ENCODE measurements at places on chromosomes 7 and 10.

DNA sequence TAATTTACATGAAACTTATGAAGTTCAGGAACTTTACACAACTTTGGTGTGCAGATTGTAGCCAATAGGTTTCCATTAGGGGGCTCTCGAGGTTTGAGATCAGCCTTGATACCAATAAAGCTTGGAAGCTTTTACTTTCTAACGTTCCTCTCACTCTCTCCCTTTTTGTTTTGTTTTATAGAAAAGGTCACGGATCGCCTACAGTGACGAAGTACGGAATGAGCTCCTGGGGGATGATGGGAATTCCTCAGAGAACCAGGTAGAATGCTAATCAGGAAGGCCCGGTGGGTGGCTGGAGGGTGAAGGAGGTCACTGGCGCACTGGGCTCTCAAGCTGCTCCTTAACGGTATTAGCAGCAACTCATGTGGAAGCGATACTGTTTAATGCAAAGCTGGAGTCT, 79.9 kb downstream of the VTI1A start:
- DNase-seq, result no peak

- no peak for DNase-seq
Measured at GRCh38 chr7:127600885-127601284, 7.3 kb downstream of the FSCN3 start.

DNA sequence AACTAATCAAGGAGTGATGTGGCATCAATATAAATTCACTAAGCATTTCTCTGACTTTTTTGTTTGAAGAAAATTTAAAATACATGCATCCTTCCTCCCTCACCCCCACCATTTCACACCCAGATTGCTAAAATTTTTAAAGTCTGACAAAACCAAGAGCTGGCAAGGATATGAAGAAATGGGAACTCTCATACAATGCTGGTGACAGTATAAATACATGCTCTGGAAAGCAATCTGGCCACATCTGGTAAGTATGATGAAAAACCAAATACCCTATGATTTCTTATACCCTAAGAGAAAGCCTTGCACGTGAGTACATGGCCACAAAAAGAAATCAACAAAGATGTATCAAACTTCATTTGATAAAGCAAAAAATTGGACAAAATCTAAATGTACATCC, 31.2 kb downstream of the P4HA1 start:
- no peak for DNase-seq

DNA sequence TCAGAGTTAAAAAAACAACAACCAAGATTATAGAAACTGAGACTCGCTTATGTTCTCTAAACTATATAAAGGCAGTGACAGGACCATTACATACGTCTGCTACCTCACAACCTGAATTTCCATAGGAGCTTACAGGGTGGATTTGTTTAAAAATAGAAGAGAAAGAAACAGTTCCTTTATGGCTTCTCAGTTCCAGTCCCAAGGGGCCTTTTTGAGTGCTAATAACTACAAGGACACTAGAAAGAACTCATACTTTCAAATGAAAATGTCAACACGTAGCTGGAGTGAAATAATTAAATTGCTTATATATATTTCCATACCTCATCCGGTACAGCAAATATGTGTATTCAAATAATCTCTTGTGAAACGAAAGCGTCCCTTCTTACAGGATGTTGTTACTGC, 19.7 kb downstream of the TSPAN12 start:
- DNase-seq, result no peak

DNA sequence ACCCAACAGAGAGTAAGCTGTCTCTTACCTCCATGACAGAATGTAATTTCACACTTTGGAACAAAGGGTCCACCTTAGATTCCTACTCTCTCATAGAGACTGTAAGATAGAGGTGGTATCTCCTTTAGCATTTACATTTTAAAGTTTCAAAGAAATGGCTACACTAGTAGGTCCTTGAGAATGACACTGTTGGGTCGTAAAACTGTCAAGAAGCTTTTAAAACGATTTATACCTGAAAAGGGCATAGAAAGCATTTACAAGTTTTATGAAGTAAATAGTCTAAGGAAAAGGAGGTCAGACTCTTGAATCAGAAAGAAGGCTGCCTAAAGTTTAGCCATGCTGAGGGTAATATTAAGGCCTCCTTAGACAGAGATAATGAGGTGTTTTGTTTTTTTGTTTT, 1212.4 kb upstream of the PHF14 start:
- DNase-seq, result no peak

DNA sequence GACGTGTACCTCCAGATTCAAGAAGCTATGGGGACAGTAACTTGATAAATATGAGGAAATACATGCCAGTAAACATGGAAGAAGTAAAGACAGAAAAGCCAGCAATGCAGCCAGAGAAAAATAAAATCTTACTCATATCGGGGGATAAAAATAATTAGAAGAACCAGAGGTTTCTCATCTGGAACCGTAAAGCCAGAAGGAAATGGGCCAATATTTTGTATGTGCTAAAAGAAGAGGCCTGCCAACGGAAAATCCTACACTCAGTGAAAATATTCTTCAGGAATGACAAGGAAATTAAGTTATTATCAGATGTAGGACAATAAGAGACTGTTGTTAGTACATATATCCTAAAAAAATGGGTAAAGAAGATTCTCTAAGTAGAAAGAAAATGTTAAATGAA, 401.2 kb downstream of the CDC14C start:
- no peak for DNase-seq

DNA sequence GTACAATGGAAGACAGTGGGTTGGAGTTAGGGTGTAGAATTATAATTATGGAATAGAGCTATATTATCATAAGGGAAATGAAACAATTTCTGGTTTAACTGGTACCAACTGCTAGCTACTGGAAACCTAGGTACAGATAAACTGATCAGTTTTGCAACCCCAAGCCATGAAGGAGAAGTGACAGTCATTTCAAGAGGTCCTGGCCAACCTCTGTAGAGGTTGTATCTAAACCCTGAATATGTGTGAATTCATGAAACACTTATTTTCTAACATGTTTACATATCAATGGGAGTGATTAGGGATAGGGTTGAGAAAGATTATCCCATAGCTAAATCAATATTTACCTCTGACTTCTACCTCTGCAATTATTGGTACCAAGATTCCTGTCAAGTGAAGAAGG, 29.9 kb upstream of the CC2D2B start:
- DNase-seq, result no peak

DNA sequence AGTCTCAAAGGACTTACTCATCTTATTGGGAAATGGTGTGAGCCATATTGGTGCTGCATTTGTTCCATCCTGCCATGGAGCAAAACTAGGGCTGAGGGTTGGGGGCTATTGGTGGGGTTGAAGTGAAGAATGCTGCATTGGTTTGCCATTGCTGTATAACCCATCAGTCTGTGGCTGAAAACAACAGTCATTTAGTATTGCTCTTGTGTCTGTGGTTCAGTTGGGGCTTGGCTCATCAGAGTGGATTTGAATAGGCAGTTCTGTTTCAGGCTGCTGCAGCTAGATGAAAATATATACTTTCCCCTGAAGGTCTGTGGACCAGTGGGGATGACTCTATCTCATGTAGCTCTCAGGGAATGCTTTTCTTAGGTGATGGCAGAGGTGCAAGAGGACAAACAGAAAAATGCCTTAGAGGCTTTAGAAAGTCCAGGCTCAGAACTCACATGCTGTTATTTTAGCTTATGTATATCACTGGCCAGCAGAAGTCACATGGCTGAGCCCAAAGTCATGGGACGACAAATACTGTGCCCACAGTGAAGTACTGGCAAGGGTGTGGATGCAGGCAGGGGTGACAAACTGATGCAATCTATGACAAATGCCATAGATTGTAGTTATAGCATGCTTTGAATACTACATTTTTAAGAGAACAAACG, 15.2 kb upstream of the EXOC6 start:
- no peak for DNase-seq

DNA sequence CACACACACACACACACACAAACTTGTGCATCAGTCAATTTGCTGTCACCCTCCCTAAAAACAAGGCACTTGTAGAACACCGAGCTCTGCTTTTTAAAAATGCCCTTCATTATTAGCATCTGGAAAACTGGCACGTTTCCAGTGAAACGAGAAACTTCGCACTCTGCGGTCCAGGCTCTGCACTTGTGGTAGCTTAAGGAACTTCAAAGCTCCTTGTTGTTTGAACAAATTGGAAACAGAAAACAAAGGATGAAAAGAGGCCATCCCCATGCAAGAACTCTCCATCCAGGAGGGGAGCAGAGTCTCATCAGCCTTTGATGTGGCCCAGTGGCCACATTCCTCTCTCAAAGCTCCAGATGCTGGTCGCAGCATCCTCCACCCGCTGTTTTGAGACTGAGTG, 105.1 kb downstream of the C10orf90 start:
- DNase-seq, result no peak

DNA sequence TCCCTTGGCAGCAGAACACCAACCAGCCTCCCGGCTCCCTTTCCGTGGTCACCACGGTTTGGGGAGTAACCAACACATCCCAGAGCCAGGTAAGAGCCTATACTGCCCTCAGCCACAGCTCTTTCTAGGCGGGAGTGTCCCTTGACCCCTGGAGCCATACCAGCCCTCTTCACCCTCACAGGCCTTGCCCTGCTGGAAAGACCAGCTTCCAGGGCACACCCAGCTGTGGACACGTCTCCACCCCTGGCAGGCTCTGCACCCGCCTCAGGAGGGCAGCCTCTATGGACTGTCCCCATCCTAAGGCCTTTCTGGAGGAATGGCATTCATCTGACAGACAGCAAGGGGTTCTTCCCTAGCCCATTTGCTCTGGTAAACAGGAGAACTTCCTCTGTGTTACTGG, 57.5 kb upstream of the PPIF start:
- DNase-seq, result no peak

- DNase-seq, result no peak
Measured at GRCh38 chr7:154505362-154505761, 453.2 kb downstream of the DPP6 start.

- DNase-seq, result no peak
Measured at GRCh38 chr10:74486659-74487058, 335.6 kb downstream of the ADK start.

GRCh38 chr10:59668096-59668495, 41.6 kb downstream of the SLC16A9 start:
- no peak for DNase-seq

GRCh38 chr10:15563246-15563645, 156.5 kb downstream of the ITGA8 start:
- no peak for DNase-seq

DNA sequence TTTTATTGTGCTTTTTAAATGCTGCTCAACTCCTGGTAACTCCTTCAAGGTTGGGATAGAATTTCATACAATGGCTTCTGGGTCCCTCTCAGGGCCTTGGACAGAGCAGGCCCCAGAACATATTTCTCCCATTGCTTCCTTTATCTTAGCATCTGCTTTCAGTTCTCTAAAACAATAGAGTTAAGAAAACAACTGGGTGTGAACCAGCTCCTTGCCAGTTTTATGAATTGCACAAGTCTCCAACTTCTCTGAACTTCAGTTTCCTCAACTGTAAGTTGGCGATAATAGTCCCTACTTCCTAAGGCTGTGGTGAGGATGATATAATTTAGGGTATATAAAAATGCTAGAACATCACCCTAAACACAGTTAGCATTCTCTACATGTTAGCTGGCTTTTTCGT, 77.0 kb upstream of the INHBA start:
- no peak for DNase-seq

GRCh38 chr7:46738796-46739195, 817.7 kb upstream of the IGFBP3 start:
- DNase-seq, result no peak

- DNase-seq, result no peak
Measured at GRCh38 chr7:148729984-148730733, 31.5 kb downstream of the CUL1 start.

DNA sequence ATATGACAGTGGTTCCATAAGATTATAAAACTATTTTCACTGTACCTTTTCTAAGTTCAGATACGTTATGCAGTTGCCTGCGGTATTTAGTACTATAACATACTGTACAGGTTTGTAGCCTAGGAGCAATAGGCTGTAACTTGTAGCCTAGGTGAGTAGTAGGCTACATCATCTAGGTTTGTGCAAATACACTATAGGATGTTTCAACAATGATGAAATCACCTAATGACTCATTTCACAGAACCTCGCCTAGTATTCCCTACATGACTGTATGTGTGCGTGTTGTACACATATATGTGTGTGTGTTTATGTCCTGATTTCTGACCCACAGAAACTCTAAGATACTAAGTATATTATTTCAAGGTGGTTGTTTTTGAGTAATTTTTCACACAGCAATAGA, 139.0 kb downstream of the HERPUD2 start:
- DNase-seq, result no peak

DNA sequence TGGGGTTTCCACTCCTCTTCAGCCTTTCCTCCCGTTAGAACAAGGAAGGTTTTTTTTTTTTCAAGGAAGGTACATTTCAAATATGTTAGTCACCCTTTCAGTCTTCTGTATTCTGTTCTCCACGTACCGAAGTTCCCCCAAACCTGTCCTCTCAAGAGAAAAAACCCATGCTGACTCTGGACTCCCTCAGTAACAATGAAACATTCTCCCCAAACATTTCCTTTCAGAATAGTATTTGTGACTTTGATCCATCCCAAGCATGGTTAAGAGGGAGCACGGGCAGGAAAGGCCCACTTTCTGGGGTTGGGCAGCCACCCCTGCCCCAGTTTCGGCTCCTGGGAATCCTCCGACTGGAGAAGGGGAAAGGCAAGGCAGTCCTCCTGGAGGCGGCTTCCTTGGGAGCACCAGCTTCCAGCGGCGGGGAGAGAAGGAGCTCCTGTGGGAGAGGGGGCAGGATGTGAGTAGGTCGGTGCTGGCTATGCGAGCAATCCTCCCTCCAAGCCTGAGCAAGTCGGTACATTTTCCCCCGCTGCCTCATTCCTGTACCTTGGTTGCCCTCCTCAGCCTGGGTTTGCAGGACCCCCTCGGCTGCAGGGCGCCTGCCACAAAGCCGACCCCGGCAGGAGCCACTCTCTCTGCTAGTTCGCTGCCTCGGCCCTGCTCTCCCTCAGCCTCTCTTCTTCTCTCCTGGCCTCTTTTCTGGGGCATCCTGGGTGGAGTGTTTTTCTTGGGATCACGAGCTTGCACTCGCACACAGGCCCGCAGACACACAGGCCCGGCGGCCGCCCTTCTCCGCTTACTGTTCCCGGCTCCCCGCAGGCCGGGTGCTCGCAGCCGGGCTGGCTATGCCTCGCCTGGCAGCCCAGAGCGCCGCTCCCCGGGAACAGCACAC, 2.1 kb upstream of the HOXA1 start:
- no peak for DNase-seq

GRCh38 chr7:49530481-49530880, 243.0 kb upstream of the VWC2 start:
- no peak for DNase-seq

DNA sequence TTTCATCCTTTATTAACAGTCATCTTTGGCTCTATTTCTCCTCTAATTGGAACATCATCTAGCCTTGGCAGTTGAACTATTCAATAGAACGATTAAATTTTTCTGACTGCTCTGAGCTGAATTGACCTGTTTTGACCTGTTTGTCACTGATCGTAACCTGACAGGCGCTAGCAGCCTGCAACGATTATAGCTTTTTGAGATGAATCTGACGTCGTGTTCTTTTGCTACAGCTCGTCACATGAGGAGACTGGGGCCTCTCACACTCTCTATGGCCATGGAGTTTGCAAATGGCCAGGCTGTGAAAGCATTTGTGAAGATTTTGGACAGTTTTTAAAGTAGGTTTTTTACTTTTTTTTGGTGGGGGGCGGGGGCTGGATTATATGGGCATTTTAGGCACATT, 229.8 kb downstream of the FOXP2 start:
- DNase-seq, result no peak

Measured in GM10248 (cell line).